Inflammatory macrophage (primary cell): ENCODE measurements at places on chromosomes 5 and 9.

DNA sequence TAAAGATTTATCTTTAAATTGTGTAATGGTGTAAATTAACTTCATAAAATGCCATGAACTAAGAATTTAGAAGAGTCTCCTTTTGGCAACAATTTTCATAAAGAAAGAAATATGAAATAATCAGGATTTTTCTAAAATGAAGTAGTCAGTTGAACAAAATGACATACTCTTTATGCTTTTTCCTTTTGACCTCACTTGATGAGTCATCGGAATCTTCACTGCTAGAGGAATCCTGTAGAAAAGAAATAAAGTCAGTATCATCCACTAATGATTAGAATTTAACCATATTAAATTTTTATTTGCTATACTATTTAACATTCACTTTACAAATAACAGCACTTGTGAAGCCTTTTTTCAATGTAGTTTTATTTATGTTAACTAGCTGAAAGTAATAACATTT lies 26.1 kb downstream of the CHD1 start:
- DNase-seq = no peak

DNA sequence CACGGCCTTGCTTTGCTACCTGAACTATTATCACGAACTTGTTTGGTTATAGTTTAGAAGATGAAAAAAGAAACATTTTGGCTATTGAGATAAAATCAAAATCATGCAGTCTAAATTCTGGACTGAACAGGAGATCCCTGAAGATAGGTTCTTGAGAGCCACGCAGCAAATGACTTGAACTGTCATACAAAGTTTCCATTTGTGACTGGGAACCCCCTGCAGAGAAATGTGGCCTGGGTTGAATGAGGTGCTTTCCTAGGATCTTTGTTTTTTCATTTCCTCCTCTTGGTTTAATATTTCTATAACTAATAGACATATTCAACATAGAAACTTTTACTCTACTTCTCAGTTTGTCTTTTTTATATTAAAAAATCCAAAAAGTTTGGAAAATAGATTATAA lies 184.7 kb upstream of the TRPM3 start:
- DNase-seq = no peak

DNA sequence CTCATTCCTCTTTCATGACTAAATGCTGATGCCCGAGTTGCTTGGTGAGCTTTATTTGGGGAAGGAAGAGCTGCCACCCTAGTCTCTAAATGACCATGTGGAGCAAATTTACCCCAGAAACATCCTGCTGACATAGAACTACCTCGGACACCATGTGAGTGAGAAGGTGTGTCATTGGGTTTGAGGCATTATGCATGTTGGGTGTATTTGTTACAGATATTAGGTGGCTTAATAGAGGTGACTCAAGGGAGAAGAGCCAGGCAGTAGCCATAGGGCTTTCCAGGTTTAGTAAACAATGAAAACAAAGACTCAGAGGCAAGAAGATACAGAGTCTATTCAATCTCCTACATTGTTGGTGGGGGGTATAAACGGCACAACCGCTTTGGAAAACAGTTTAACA lies 581.5 kb downstream of the CCDC171 start:
- DNase-seq = no peak

DNA sequence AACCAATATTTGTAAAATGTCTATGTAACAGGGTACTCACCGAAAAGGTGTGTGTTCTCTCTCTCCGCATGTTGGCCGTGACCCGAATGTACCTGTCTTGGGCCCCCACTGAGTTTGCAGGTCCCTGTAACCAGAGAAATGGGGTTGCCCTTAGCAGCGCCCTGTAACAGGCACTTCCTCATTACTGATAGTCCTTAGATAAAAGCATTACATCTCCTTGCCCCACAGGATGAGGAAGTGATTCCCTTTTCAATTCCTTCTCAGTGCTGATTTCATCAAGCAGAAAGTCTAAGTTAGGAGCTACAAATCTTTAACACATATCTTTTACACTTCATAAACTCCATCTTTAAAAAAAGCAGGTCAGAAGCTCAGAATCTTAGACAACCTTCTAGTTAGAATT lies 15.2 kb upstream of the HMHB1 start:
- peak; percentile 71 for DNase-seq

DNA sequence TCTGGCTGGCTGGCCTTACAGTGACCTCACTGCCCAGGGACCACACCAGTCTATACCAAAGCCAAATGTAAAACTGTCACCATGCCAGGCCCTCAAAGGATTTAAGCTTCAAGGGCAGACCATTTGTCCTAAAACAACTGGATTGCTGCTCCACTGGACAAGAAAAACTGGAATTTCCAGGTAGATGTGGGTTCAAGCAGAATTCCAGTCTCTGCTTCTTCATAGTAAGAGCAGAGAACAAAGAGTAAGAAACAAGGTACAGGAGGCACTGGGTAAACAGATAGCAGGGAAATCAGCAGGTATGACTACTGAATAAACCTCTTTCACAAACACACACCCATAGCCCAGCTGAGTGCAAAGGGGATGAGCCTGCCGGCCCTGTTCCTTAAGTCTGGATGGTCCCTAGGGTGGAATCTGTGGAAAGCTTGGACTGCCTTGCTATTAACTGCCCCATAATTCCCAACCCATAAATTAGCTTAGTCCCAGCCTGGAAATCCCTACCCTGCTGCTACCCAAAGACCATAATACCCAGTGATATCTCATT lies 5.5 kb downstream of the B4GALT1 start:
- no peak for DNase-seq

DNA sequence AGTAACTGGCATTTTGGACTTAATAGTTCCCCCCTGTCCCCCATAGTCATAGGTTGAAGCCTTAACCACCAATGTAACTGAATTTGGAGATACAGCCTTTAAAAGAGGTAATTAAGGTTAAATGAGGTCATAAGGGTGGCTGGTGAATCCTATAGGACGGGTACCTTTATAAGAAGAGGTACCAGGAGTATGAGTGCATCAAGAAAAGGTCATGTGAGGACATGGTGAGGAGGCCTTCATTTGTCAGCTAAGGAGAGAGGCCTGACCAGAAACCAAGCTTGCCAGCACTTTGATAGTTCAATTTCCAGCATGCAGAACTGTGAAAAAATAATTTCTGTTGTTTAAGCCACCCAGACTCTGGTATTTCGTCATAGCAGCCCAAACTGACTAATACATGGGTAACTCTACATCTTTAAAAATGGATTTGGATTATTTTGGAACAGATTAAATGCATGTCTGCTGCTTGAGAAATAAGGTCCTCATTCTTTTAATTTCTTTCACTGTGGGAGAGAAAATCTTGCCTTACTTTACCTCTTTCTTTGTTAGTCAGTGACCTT lies 9.7 kb downstream of the RASA1 start:
- DNase-seq = no peak

GRCh38 chr5:137199966-137200365 lies 299.2 kb downstream of the SPOCK1 start:
- no peak for DNase-seq
